Osteoblast (primary cell): ENCODE measurements at places on chromosomes 1 and 21. TPM values are rescaled to one million over a fixed set of nuclear protein-coding genes. Genes with fewer than 3 reads are reported as not detected.

- peaks cover 24% of the 10 kb centered on the region for H3K4me1 ChIP-seq
- H3K27ac ChIP-seq = no peak overlapping the region
- DNase-seq = no peak
- no peaks in the 10 kb centered on the region for H3K27me3 ChIP-seq
- H3K36me3 ChIP-seq = peaks cover 18% of the 10 kb centered on the region
These were observed 3.0 kb downstream of the CDC42 start for GRCh38 chr1:22055463-22055862.

The MNDA gene
- under 0.01 TPM in 1 of 2 replicates, not detected in the other for total RNA-seq

DNA sequence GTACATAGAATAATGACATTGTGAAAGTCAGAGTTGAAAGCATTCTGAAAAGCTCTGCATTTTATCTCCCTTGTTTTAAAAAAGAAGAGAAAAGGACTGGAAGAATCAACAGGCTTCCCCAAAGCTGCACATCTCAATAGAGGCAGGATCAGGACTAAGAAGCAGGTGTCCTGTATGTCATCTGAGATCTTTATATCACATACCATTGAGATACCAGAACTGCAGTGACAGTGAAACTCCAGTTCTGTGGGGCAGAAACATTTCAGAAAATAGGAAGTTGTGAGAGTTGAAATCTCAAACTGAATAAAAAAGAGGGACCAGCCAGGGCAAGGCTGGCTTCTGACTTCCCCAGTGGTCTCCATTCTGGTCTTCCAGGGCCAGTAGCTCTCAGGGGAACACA lies 33.0 kb upstream of the SH2D1B start:
- no peaks in the 10 kb centered on the region for H3K36me3 ChIP-seq
- H3K4me3 ChIP-seq = no peak overlapping the region
- DNase-seq = no peak
- peaks cover 19% of the 10 kb centered on the region for H3K27me3 ChIP-seq
- H3K27ac ChIP-seq = no peak overlapping the region

DNA sequence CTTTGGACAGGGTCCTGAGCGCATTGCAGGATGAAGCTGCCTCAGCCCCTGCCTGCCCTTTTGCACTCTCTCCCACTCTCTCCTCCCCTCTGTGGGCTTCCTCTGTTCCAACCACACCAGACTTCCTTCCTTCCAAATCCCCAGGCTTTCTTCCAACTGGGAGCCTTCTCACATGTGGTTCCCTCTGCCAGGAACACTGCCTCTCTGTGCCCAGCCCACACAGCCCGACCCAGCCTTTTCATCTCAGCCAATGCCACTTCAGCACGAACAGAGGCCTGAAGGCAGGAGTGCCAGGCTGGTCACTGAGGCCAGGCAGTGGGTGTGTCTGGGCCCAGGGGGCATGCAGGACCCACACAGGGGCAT lies 5.9 kb downstream of the SELENON start:
- H3K27ac ChIP-seq = peak overlapping the region; percentile 77
- no peaks in the 10 kb centered on the region for H3K27me3 ChIP-seq
- H3K36me3 ChIP-seq = peaks cover 40% of the 10 kb centered on the region
- peaks cover 37% of the 10 kb centered on the region for H3K4me1 ChIP-seq
- no peak overlapping the region for H3K4me3 ChIP-seq
- DNase-seq = peak; percentile 96

- H3K27ac ChIP-seq = peak overlapping the region; percentile 90
- H3K4me3 ChIP-seq = no peak overlapping the region
- peaks cover 3% of the 10 kb centered on the region for H3K36me3 ChIP-seq
These were observed 20.6 kb downstream of the NDUFS5 start for GRCh38 chr1:39046613-39047210.

- no peaks in the 10 kb centered on the region for H3K36me3 ChIP-seq
- no peak overlapping the region for H3K27ac ChIP-seq
- peaks cover 14% of the 10 kb centered on the region for H3K4me1 ChIP-seq
These were observed 47.8 kb downstream of the VCAM1 start for GRCh38 chr1:100767176-100767890.

DNA sequence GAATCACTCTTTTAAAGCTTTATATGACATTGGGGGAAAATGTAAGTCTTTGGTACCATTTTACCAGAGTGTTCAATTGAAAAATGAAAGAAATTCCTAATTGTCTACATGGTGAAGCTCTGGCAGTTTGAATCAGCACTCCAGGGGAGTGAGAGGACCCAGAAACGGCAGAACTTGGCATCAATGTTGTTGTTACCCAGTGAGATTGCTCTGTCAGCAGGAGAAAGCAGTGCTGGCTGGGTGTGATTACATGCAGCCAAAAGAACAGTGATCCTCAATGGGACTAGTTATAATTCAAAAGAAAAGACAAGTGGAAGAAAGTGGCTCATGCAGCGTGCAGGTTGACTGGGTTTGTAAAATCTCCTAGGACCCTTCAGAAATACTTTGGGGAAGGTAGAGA lies 206.4 kb downstream of the PTPRC start:
- H3K36me3 ChIP-seq = peaks cover 30% of the 10 kb centered on the region
- H3K4me3 ChIP-seq = no peak overlapping the region
- no peaks in the 10 kb centered on the region for H3K27me3 ChIP-seq
- no peak for DNase-seq

DNA sequence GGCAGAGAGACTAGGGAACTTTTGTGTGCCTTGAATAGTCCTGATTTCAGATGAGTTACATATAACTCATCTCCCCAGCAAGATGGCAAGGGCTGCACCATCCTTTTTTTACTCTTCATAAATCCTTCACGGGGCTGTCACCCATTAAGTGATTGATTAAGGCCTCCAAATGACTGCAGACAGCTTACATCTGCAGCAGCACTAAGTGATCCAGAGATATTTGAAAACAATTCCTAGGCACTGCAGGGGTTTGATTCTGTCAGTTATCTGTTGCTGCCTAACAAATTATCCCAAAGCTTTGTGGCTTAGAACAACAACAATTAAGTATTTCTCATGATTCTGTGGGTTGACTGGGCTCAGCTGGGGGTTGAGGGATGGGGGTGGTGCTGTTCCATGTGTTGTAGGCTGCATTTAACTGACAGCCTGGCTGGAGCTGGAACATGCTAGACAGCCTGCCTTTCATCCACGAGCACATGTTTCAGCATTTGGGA lies 19.3 kb downstream of the TEX38 start:
- peaks cover 62% of the 10 kb centered on the region for H3K36me3 ChIP-seq
- H3K4me1 ChIP-seq = peaks cover 25% of the 10 kb centered on the region
- DNase-seq = no peak
- H3K27me3 ChIP-seq = no peaks in the 10 kb centered on the region

The RBP7 gene
- total RNA-seq = not detected in 2 replicates

DNA sequence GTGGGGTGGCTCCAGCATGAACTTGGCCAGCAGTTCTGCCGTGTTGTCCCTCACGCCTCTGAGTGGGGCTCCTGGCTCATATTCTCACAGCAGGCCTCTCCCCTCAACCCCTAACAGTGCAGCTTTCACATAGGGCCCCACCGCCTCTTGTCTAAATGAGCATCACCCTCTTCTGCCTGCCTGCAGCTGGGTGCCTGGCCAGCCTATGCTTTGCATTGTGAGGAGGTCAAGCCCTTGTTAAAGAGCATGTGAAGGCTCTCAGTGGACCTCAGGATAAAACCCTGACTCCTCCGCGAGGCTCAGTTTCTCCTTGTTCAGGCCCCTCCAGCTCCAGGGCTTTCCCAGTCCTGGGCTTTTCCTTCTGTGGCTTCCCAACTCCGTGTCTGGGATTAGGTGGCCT lies 34.8 kb downstream of the CRYAA start:
- DNase-seq = no peak
- no peak overlapping the region for H3K27ac ChIP-seq
- no peaks in the 10 kb centered on the region for H3K4me1 ChIP-seq
- peaks cover 17% of the 10 kb centered on the region for H3K27me3 ChIP-seq

The SUMO3 gene
- 80.7 and 82.8 TPM in 2 replicates for total RNA-seq

- no peaks in the 10 kb centered on the region for H3K36me3 ChIP-seq
- H3K4me3 ChIP-seq = no peak overlapping the region
- peak; percentile 92 for DNase-seq
- peaks cover 12% of the 10 kb centered on the region for H3K27me3 ChIP-seq
- no peak overlapping the region for H3K27ac ChIP-seq
These were observed 9.8 kb downstream of the NHLH1 start for GRCh38 chr1:160376525-160377131.

- H3K4me1 ChIP-seq = no peaks in the 10 kb centered on the region
- DNase-seq = peak; percentile 93
- H3K36me3 ChIP-seq = peaks cover 8% of the 10 kb centered on the region
These were observed 5.5 kb downstream of the TNFRSF25 start for GRCh38 chr1:6460301-6461050.

GRCh38 chr1:202673531-202673930 lies 36.7 kb downstream of the SYT2 start:
- no peak overlapping the region for H3K4me3 ChIP-seq
- peaks cover 21% of the 10 kb centered on the region for H3K27me3 ChIP-seq
- H3K27ac ChIP-seq = no peak overlapping the region
- DNase-seq = no peak
- H3K4me1 ChIP-seq = no peaks in the 10 kb centered on the region

- no peaks in the 10 kb centered on the region for H3K4me1 ChIP-seq
- H3K27ac ChIP-seq = no peak overlapping the region
- peaks cover 56% of the 10 kb centered on the region for H3K36me3 ChIP-seq
These were observed 10.1 kb upstream of the BMP8A start for GRCh38 chr1:39481289-39481688.

The RNF207 gene
- total RNA-seq = 10.6 and 42.7 TPM in 2 replicates

DNA sequence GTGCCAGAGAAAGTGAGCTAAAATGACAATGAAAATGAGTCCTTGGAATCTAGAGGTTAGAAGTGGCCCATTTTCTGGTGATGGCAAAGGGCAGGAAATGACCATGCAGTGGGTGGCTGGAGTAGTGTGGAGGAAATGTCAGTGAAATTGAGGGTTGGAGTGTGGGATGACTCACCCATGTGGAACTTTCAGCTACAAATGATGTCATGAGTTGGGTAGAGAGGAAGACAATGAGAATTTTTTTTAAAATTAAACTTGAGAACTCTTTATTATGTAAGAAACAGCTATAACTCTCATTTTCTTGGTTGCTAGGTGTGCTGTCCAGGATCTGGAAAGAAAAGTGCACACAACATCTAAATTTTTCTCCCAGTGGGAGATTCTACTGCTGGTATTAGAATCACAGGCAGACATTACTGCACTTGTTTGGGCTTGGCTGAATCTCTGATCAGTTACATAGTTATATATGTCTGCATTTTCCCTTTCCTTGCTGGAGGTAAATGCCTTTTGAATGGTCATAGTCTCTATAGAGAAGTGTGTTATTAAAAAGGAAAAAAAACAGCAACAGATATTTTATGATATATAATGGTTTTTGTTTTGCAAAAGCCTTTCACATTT lies 56.8 kb upstream of the GNG12 start:
- H3K4me3 ChIP-seq = no peak overlapping the region
- H3K36me3 ChIP-seq = no peaks in the 10 kb centered on the region
- peaks cover 26% of the 10 kb centered on the region for H3K4me1 ChIP-seq
- DNase-seq = peak; percentile 58
